ENCODE measurements at places on chromosomes 11 and 22. TPM values are rescaled to one million over a fixed set of nuclear protein-coding genes. Genes with fewer than 3 reads are reported as not detected.

The LDLRAD3 gene
- 0.42 TPM for total RNA-seq

The SNRPD3 gene
- 35.2 TPM for total RNA-seq

The TMEM45B gene
- total RNA-seq = 4.4 TPM

The ARHGEF17 gene
- not detected for total RNA-seq

The C11orf16 gene
- not detected for total RNA-seq

The SLC43A3 gene
- total RNA-seq = 13.8 TPM

Measured in T-helper 17 cell (primary cell).